ENCODE measurements at places on chromosomes 4 and X. TPM values are rescaled to one million over a fixed set of nuclear protein-coding genes. Genes with fewer than 3 reads are reported as not detected.
A peak's percentile ranks its signal among the peaks of the same experiment; 100 is the strongest.

GRCh38 chrX:43530837-43531236 lies 125.3 kb upstream of the MAOA start:
- no peaks in the 10 kb centered on the region for H3K27me3 ChIP-seq
- no peak for DNase-seq
- no peaks in the 10 kb centered on the region for H3K4me1 ChIP-seq

GRCh38 chr4:69999420-69999819 lies 3.7 kb downstream of the STATH start:
- DNase-seq: no peak
- H3K27ac ChIP-seq: no peak overlapping the region
- H3K36me3 ChIP-seq: no peaks in the 10 kb centered on the region
- no peaks in the 10 kb centered on the region for H3K27me3 ChIP-seq
- no peak overlapping the region for H3K4me3 ChIP-seq
- no peaks in the 10 kb centered on the region for H3K4me1 ChIP-seq

DNA sequence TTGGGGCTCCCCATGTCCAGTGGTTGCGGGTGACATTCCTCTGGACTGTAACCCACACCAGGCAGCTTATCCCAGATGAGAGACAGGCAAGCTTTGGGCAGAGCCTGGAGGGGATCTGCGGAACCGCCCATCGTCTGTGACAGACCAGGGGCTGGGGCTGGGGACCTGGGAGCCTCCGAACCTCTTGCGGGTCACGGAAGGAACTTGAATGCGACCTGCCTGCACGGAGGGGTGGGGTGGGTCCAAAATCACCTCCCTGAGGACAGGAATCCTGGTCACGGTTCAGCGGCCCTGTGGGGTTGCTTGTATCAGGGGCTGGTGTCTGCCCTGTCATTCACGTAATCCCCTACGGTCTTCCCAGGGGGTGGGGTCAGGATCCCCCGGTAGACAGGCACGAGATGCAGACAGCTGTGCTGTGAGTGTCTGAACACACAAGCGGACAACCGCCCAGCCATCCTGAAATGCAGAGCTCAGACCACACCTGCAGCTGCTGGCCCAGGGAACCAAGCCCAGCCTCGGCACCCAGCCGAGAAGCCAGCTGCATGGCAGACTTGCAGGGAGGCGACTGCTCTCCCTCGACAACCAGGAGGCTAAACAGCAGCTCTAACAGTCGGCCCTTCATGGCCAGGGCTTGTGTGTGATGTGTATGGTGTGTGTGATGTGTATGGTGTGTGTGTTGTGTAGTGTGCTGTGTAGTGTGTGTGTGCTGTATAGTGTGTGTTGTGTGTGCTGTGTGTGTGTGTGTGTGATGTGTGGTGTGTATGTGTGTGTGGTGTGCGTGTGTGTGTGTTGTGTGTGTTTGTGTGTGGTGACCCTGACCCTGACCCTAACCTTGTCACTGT lies 105.9 kb upstream of the ADRA2C start:
- no peak overlapping the region for H3K27ac ChIP-seq
- H3K4me3 ChIP-seq: no peak overlapping the region
- DNase-seq: peak; percentile 11

The MAGEA2 gene
- not detected for polyA plus RNA-seq

The OTUD6A gene
- not detected for polyA plus RNA-seq

The TMPRSS11D gene
- polyA plus RNA-seq: 0.06 TPM

The ITM2A gene
- 5.9 TPM for polyA plus RNA-seq
